Cerebellar nuclear complex (tissue), 1 donor: ENCODE measurements at places on chromosomes 4 and X.

DNA sequence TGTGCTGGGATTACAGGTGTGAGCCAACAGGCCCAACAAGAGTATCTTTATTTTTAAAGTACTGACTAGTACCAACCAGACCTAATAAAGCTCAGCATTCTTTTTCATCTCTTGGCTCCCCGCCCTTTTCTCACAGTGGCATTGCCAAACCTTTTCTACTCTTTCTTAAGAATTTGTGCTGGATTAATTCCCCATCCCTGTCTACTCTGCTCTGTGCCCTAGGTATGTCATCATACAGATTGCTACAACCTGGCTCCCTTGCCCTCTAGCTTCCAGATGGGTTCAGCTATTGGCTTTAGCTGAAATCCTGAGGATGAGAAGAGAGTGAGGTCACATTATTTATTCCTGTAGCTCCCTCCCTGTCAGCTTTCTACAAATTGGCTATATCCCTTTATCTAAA is 34.9 kb upstream of the CCNI start:
- no peak for DNase-seq

DNA sequence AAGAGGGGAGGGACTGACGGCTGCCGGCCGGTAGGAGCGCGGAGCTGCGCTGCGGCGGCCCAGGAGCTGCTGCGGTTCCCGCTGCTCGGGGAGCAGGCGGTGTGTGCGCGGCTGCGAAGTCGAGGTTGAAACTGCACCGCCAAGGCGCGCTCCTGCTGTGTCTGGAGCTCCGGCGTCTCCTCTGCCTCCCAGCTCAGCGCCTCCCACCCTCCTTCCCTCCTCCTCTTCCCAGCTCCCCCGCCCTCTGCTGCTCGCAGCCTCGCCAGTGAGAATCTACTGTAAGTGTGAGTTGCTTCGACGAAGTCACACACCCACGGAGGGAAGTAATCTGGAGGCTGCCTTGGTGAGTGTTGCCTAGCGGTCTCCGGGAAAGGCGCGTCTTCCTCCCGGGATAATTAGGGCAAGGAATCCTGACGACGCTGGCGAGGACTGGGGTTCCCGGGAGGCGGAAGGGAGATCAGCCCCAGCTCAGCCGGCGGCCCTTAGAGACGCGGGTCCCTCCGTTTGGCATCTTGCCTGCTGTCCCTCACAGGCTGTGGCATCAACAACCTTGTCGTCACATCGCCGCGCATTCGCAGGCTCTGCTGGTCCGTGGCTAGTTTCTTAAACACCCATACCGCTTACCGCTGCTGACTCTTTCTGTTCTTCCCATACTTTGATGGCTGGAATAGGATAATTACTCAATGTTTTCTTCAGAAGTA is at the start of gene EPHA5:
Gene EPHA5, minus strand, starts transcription at position 159 of the 701 bp plus-strand sequence. CDS start 747 bp downstream, outside the sequence.
- no peak for DNase-seq

- DNase-seq, result no peak
Measured at GRCh38 chr4:732911-733630, 27.4 kb downstream of the PCGF3 start.

DNA sequence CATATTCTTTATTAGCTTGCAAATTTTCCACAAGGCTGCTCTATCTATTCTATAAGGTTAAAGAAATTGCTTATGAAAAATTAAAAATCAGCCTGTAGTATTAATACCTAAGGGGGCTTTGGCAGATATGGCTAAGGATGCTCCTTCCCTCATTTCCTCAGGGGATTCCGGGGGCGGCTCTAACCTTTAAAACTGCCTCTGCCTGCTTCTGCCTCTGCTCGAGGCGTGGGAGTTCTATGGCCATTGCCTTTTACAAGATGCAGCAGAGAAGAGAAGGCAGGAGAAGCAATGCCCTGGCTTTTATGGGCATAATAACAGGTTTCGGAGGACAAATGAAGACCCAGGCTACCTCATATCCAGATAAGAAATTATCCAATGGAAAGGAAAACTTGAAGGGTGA is 8.6 kb upstream of the CDKN2AIP start:
- DNase-seq, result no peak
